ENCODE measurements at places on chromosomes 5 and 9.

DNA sequence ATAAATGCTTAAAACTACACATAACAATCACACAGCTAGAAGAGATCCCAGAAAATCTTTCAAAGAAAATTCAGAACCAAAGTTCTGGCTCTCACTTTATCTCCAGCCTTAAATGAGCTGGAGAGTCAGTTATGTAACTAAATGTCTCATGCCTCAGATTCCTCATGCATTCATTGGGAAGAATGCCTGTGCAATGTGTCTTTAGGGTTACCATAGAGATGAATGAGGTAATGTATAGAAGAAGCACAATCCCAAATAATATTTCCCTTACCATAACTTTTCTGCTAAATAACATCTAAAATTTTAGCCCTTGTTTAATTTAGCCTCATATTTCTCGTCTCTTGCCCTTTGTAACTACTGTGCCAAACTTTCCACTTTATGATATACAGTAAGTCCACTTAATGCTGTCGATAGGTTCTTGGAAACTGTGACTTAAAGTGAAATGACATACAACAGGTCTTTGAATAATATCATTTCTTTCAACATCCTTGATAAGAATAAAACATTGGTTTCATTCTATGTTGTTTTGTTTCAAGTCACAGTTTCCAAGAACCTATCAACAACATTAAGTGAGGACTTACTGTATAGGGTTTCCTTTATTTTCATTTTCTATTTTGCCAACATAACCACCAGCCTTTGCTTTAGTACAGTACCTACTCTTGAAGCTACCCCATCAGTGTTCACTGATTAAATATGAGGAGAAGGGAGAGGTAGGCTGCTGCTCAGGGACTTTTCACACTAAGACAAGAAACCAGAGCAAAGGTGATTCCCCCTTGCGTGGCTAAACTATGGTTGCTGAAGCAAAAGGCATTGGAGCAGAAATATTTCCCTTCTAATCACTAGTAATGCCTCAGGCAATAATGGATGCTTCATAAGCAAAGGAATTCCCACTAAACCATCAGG lies 295.7 kb upstream of the PTGER4 start:
- DNase-seq, result no peak

- no peak for DNase-seq
Measured at GRCh38 chr5:6190838-6191237, 187.5 kb downstream of the MED10 start.

GRCh38 chr9:123820139-123820538 lies 109.8 kb downstream of the DENND1A start:
- no peak for DNase-seq

GRCh38 chr9:125360601-125361000 lies 99.0 kb downstream of the GAPVD1 start:
- no peak for DNase-seq

DNA sequence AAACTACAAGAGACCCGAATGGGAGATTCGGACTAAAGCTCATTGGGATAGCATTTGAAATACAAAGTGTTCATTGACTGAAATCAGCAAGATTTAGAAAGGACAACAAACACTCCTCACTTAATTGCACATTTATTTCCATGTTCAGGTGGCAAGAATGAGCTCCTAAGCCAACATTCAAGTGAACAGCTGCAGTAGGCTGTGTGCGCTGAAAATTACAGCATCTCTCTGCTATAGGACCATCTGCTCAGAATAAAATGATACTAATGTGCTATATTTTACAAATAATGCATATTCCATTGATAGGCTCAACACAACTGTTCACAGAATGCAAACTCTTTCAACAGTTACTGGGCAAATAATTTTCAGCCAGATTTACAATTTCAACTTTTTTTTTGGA lies 61.8 kb downstream of the ELAVL2 start:
- no peak for DNase-seq
